ENCODE measurements at places on chromosomes 16 and 17.

DNA sequence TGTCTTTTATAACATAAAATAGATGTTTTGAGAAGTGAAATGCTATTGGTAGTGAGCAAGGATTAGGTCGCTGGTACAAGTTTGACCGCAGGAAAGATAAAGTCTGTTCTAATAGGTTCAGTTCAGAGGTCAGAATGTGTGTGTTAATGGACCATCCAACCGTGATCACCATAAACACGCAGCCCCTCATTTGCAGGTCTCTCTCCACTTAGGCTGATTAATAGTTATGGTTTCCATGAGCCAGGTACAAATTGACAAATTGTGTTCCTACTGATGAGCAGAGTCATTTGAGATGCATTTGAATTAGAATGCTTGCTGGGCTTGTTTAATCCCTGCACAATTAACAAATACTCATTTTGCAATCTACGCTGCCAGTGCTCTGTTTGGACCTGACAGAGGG lies 318.1 kb upstream of the GOT2 start:
- no peak for DNase-seq

DNA sequence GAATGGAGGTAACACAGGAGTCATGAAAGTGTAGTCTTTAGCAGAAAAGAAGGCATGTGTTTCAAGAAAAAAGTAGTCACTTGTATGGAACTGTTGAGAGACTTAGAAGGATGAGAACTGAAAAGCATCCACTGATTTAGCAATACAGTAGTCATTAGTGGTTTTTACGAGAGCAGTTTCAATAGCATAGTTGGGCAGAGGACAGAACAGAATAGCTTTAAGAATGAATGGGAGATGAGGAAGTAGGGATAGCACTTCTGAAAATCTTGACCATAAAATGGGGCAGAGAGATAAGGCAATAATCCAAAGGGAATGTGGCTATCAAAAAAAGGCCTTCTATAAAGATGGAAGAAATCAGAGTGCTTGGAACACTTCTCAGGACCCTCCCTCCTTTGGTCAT lies 64.8 kb upstream of the C17orf78 start:
- DNase-seq: no peak

DNA sequence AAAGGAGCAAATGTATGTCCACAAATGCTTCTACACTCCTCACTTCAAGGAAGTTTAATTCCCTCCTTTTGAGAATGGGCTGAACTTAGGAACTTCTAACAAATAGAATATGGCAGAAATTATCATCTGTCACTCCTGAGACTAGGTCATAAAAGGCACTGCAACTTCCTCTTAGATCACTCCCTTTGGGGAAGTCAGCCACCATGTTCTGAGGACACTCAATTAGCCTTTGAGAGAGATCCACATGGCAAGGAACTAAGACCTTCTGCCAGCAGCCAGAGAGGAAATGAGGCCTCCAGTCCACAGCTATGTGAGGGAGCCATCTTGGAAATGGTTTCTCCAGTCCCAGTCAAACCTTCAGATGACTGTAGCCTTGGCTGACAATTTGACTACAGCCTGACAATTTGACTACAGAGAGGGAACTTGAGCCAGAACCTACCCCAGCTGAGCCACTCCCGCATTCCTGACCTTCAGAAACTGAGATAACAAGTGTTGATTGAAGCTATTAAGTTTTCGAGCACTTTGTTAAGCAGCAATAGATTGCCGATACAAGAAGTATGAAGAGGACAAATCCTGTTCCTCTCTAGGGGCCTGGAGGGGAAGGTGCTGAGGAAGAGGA lies 113.4 kb upstream of the SEC14L1 start:
- no peak for DNase-seq

DNA sequence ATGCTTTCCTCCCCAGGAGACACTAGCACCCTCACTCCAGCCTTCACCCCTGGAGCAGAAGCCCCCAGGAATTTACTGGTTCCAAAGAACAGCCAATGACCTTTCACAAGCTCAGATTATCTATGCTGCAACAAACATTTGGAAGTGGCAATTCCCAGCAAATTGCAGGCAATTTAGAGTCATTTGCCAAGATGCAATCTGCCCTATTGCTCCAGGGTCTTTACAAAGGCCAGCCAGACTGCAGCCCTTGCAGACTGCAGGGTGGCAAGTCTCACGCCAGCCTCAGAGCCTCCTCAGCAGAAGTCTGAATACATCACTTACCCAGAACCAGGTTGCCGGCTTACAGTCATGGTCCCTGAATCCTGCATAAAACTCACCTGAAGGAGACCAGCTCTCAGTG lies 21.8 kb downstream of the AXIN1 start:
- DNase-seq: no peak

- DNase-seq: no peak
Observed at GRCh38 chr16:67448580-67448979, 17.7 kb downstream of the HSD11B2 start.

DNA sequence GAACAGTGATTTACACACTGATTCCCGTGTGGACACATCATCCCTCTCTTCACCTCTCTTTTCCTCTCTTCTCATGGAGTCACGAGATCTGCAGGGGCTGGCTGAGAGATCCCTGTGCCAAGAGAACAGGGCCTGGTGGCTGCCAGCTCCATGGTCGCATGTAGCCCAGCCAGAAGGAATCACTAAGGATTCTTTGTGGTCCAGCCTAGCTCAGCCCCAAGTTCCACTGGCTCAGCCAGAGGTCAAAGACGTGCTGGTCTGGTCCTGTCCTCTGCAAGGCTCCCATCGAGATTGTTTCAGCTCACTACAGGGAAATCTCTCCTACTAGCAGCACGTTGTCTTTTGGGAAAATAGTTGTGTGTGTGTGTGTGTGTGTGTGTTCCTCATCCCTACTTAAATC lies 66.4 kb downstream of the NDEL1 start:
- DNase-seq: no peak

GRCh38 chr16:70432356-70432722 lies 6.6 kb downstream of the ST3GAL2 start:
- no peak for DNase-seq

GRCh38 chr16:702341-702740 lies 3.3 kb downstream of the FBXL16 start:
- no peak for DNase-seq

DNA sequence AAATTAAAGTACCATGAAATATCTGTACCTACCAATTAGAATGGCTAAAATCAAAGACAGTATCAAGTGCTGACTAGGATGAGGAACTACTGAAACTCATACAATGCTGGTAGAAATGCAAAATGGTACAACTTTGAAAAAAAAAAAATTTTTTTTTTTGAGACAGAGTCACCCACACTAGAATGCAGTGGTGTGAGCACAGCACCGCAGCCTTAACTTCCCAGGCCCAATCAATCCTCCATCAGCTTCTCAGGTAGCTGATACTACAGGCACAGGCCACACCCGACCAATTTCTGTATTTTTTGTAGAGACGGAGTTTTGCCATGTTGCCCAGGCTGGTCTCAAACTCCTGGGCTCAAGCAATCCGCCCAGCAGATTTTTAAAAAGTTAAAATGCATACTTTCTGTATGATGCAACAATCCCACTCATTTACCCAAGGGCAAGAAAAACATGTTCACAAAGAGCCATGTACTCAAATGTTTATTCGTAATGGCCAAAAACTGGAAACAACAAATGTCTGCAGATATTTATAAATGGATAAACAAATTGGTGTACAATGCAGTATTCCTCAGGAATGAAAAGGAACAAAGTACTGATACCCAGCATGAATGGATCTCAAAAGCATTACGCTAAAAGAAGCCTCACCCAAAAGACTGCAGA lies 8.7 kb downstream of the SMURF2 start:
- DNase-seq: no peak

DNA sequence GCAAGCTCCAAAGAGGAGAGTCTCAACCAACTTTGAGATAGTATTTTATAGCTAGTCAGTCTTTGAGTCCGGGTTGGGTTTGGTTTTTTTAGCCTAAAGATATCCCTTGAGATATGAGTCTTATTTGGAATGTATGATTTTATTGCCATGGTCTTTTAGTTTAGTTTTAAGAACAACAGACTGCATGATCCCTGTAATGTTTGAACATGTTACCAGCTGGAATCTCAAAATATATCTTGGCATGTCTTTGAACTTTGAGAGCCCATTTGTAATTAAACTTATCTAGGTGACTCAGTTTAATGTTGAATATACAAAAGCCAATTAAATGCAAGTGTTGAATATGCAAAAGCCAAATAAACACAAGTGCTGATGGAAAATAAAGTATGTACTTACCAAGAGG lies 100.6 kb downstream of the TANGO6 start:
- no peak for DNase-seq

Measured in activated naive CD8-positive, alpha-beta T cell treated with anti-CD3 and anti-CD28 coated beads, Interleukin-2, amount 50 U/mL, for 24 hours (primary cell).